ENCODE measurements at places on chromosomes 13 and 19. TPM values are rescaled to one million over a fixed set of nuclear protein-coding genes. Genes with fewer than 3 reads are reported as not detected.

GRCh38 chr19:5628461-5628860 lies 5.6 kb downstream of the SAFB start:
- peaks cover 74% of the 10 kb centered on the region for H3K36me3 ChIP-seq
- H3K27ac ChIP-seq: no peak overlapping the region
- peaks cover 90% of the 10 kb centered on the region for H3K4me1 ChIP-seq

GRCh38 chr13:99065235-99066015 lies 87.6 kb upstream of the DOCK9 start:
- no peak overlapping the region for H3K27ac ChIP-seq
- no peak for DNase-seq
- H3K27me3 ChIP-seq: no peaks in the 10 kb centered on the region
- H3K4me3 ChIP-seq: peak overlapping the region; percentile 8
- peaks cover 5% of the 10 kb centered on the region for H3K36me3 ChIP-seq

DNA sequence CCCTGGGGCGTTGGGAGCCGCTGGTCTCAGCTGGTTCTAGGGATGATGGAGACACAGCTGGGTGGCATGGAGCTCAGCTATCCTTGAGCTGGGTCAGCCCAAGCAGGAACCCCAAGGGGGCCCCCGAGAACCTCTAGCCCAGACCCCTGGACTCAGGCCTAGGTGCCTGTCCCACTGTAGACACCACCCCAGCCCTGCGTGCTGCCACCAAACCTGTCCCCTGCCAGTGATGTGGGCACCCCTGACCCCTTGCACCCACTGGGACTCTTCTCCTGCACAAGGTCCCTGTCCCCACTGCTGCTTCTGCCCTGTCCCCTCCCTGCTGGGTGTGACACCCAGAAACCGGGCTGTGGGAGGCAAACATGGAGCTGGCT lies 26.8 kb downstream of the CEBPA start:
- DNase-seq: no peak
- H3K4me3 ChIP-seq: no peak overlapping the region
- no peak overlapping the region for H3K27ac ChIP-seq
- no peaks in the 10 kb centered on the region for H3K27me3 ChIP-seq
- peaks cover 26% of the 10 kb centered on the region for H3K4me1 ChIP-seq

DNA sequence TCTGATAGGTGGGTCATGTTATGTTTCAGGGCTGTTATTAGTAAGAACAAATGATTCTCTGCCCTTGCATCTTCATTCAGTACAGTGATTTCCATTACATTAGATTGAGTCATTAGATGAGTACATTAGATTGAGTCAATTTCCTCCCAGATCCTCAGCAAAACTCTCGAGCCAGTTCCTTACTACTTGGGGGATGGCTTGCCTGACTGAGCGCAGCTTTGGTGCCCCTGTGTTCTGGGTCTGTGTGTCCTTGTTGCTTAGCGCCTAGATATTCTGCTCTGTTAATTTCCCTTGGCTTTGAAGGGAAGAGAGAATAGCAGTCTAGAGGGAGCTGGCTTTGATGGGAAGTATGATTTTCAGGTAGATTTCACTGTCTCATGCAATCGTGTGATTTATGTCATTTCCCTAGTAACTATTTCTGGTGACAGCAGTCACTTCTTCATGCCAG lies 19.1 kb upstream of the SCEL start:
- H3K4me3 ChIP-seq: no peak overlapping the region
- H3K27ac ChIP-seq: no peak overlapping the region
- no peaks in the 10 kb centered on the region for H3K36me3 ChIP-seq
- no peaks in the 10 kb centered on the region for H3K27me3 ChIP-seq
- H3K4me1 ChIP-seq: no peaks in the 10 kb centered on the region
- DNase-seq: no peak

DNA sequence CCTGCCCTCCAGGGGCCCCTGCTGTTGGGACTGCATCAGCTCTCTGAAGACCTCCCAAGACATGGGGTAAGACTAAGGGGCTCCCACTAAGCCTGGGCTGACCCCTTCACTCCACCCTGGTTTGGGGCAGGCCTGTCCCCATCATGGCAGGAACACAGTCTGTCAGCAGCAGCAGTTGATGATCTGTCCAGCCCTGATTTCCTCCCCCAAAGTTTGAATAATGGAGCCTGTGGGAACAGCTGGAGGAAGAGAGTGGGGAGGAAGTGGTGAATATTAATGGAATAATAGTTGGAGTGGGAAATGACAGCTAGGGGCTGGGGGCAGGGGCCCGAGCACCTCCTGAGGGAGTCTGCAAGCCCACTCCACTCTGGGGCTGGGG lies 1.3 kb upstream of the B3GNT8 start:
- peak overlapping the region; percentile 54 for H3K4me3 ChIP-seq
- peaks cover 47% of the 10 kb centered on the region for H3K36me3 ChIP-seq
- H3K27ac ChIP-seq: peak overlapping the region; percentile 41

- no peak overlapping the region for H3K4me3 ChIP-seq
- peak overlapping the region; percentile 42 for H3K27ac ChIP-seq
- no peaks in the 10 kb centered on the region for H3K36me3 ChIP-seq
- DNase-seq: no peak
These were observed 15.6 kb upstream of the RNASEH2B start for GRCh38 chr13:50894012-50894411.

DNA sequence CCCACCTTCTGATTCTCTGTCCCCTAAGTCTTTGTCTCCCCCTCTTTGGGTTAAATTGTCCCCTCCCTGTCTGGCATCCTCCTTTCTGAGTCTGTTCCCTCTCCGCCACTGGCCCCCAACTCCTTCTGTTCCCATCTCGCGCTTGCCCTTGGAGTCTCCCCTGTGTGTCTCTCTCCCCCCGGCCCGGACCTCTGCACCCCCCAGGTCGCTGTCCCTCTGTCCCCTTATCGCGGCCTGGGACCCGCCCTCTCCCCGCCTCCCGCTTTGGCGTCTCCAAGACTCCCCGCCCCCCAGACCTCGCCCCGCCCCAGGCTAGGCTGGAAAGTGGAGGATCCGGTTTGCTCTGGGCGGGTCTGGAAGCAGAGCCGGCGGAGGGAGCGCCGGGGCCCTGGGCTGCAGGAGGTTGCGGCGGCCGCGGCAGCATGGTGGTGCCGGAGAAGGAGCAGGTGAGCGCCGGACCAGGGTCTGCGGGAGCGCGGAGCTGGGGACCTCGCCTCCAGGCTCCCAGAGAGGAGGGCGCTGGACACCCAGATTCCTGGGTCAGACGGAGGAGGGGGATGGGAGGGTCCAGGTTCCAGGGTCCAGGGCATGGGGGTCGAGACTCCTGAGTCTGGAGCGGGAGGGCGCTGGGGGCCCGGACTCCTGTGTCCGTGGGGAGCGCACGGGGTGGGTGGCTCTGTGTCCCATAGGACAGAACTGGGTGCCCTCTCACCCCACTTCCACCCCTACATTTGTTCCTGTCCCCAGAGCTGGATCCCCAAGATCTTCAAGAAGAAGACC lies at the start of gene TRPM4:
TRPM4 (plus strand) TSS at position 348 of the 780 bp plus-strand sequence; CDS start at position 423, 75 bp downstream.
- H3K4me3 ChIP-seq: no peak within 1 kb of the TSS
- H3K27me3 ChIP-seq: peaks cover 33% of the 10 kb centered on the region
- H3K36me3 ChIP-seq: no peaks in the 10 kb centered on the region
- H3K27ac ChIP-seq: no peak within 1 kb of the TSS

DNA sequence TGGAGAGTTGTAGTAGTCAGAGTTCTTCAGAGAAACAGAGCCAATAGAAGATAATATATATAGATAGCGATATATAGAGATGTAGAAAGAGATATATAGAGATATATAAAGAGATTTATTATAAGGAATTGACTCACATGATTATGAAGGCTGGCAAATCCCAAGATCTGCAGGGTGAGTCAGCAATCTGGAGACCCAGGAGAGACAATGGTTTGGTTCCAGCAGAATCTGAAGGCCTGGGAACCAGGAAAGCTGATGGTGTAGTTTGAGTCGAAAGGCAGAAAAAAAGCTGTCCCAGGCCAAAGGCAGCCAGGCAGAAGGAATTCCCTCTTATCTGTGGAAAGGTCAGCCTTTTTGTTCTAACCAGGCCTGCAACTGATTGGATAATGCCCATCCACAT lies 194.1 kb downstream of the NUFIP1 start:
- DNase-seq: no peak
- no peaks in the 10 kb centered on the region for H3K27me3 ChIP-seq
- no peak overlapping the region for H3K4me3 ChIP-seq
- H3K36me3 ChIP-seq: no peaks in the 10 kb centered on the region

GRCh38 chr13:88285329-88285728 lies 614.2 kb downstream of the SLITRK5 start:
- no peak for DNase-seq
- no peak overlapping the region for H3K27ac ChIP-seq
- H3K4me1 ChIP-seq: no peaks in the 10 kb centered on the region
- H3K27me3 ChIP-seq: no peaks in the 10 kb centered on the region
- H3K36me3 ChIP-seq: no peaks in the 10 kb centered on the region

Gene LILRA6
- not detected for total RNA-seq

Gene TEX26
- not detected for total RNA-seq

Gene CGB2
- total RNA-seq: not detected

Gene ZBTB45
- 6.3 TPM for total RNA-seq

Gene SLC7A10
- total RNA-seq: not detected

Gene OR7A5
- total RNA-seq: not detected

Gene IL12RB1
- total RNA-seq: 20.5 TPM

Gene ANGPTL8
- not detected for total RNA-seq

Gene OVOL3
- not detected for total RNA-seq
